ENCODE measurements at places on chromosomes 6 and 20. TPM values are rescaled to one million over a fixed set of nuclear protein-coding genes. Genes with fewer than 3 reads are reported as not detected.

Gene KIF25
- total RNA-seq, result not detected

GRCh38 chr6:119328892-119329793, 20.4 kb downstream of the MAN1A1 start:
- DNase-seq, result no peak

DNA sequence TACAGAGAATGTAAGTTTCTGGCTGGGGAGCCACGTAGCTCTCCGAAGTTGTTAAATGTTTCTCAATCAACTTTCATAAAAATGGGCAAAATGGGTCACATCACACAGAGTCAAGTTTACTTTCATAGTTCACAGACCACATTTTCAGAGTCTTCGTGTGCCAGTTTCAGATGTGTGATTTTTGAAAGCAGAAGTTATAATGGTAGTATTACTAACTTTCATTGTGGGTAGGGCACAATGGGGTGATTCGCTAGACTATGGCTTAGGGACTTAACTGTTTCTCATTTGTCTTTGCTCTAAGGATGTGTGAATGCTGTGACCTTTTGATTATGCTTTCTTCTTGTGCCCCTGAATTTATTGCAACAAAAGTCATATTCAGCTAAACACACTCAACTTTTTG, 109.0 kb upstream of the SUPT3H start:
- DNase-seq, result no peak

Gene DBNDD2
- 51.5 TPM for total RNA-seq

- DNase-seq, result no peak
Measured at GRCh38 chr6:7467007-7467897, 74.2 kb upstream of the DSP start.

Measured in kidney (tissue), 22 donors.